ENCODE measurements at places on chromosomes 12 and 14.

- no peak for DNase-seq
Measured at GRCh38 chr14:105497671-105498429, 6.8 kb downstream of the TEDC1 start.

- DNase-seq: no peak
Measured at GRCh38 chr12:127121494-127122084, 1145.4 kb upstream of the TMEM132C start.

DNA sequence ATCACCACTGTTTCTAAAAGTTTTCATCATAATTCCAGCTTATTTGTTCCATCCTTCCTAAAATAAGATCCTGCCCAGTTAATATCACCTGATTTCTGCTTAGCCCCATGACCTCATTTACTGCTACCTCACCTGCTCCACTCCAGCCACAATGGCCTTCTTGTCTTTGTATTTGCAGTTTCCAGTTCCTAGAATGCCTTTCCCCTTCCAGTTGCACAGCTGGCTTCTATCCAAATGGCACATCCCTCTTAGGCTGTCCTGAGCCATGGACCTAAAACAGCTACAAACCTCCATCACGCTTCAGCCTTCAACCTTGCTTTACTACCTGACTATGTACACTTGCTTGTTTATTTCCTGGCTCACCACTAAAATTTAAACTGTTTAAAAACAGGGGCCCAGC, 6.5 kb upstream of the LGMN start:
- no peak for DNase-seq

DNA sequence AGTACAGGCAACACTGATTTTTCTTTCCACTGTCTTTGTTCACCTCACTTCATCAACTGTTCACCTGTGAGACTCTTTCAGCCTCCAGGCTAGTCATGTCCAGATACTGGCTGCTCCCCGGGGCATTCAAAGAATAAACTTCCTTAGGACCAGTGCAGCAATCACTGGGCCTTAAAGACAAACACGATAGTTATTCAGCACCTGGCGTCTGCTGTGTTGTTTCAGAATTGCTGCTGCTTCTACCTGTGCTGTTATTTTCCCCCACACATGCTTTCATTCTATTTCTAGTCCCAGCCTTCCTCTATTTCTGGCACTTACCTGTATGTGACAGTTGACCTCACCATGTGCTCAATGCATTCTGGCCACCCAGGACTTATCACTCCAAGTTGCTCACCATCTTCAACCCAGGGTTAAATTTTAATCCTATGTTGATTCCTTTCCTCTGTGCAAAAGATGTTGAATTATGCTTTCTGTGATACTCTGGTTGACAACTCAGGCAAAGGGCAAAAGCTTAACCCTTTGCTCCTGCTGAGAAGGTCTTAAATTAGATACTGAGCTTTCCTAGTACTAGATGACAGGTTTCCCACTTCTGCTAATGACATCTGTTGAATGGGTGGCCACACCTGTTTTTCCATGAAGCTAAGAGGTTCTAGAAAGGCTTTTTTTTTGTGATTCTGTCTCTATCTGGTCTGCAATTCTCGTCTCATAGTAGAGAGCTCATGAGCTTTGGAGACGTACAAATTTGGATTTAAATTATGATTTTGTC, 41.4 kb downstream of the PTPRQ start:
- no peak for DNase-seq

- no peak for DNase-seq
Measured at GRCh38 chr14:61596990-61597389, 98.3 kb upstream of the HIF1A start.

DNA sequence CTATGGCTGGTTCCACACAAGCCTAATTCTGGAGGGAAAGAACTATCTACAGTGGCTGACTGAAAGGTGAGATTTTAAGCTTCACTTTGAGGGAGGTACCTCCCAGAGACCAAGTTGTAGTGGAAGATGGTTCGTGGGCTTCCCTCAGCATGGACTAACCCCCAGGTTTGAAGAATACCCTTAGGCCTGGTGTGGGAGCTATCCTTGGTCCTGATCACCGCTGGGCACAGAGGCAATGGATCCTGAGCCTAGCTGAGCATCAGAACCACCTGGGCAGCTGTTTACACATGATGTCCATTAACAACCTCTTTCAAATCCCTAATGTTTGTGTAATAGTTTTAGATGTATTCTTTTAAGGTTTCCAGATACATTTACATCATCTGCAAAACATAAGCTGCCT, 10.3 kb downstream of the DAO start:
- no peak for DNase-seq

- DNase-seq: no peak
Measured at GRCh38 chr14:104339829-104340228, 201.4 kb downstream of the KIF26A start.

DNA sequence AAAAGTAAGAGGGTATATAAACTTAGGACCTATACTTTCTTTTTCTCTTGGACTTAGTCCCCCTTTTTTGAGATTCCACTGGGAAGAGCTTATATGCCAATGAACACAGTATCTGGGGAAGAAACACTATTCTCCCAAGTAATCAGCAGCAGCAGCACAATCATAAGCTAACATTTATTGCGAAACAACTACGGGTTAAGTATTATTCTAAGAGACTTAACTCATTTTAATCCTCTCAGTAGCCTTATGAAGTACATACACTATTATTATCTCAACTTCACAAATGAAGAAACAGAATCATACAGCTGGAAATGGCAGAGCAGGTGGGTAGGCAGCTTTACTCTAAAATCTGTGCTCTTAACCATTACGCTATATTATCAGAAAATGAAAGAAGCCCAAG, 27.9 kb downstream of the BAZ2A start:
- DNase-seq: no peak

- no peak for DNase-seq
Measured at GRCh38 chr14:36367985-36368774, 47.7 kb upstream of the MBIP start.

- no peak for DNase-seq
Measured at GRCh38 chr12:115871714-115872113, 405.8 kb downstream of the MED13L start.

DNA sequence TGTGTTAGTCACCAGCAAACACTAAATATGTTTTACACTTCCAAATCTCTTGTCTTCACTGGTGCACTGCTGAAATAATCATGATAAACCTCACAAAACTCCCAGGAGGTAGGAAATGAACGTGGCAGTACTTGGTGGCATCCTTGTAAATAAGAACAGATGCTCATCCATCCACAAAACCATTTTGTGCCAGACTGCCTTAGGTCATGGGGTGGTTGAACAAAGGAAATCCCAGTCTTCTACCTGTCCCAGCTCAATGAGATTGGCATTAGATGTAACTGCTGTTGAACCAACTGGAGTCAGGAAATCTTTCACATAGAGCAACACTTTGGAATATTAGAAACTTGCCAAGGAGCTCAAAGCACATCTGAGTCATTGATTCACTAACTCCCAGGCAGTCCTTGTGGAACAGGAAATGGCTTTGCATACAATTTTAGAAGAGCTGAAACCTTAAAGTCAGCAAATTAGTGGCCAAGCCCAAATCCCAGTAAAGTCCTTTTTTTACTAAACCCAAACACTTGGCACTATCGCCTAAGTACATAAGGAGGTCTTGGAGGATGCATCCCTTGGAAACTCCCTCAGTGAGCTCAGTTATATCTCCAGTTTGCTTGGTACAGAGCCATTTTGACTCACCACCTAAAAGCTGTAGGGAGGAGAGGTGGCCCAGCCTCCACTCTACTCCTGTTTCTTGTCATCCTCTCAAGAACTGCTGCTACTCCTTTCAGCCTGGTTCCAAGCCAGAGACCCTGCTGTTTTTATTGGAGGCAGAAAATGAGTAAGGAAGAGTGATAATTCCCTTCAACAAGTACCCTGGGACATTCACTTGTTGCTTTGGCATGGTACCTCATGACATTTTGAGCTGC, 208.0 kb downstream of the NOVA1 start:
- DNase-seq: no peak

GRCh38 chr14:97788846-97789526, 991.8 kb downstream of the VRK1 start:
- DNase-seq: no peak

DNA sequence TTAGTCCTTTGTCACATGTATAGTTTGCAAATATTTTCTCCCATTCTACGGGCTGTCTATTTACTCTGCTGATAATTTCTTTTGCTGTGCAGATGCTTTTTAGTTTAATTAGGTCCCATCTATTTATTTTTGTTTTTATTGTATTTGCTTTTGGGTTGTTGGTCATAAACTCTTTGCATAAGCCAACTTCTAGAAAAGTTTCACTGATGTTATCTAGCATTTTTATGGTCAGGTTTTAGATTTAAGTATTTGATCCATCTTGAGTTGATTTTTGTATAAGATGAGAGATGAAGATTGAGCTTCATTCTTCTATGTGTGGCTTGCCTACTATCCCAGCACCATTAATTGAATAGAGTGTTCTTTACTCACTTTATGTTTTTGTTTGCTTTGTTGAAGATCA, 1008.4 kb upstream of the ATXN7L3B start:
- DNase-seq: no peak

DNA sequence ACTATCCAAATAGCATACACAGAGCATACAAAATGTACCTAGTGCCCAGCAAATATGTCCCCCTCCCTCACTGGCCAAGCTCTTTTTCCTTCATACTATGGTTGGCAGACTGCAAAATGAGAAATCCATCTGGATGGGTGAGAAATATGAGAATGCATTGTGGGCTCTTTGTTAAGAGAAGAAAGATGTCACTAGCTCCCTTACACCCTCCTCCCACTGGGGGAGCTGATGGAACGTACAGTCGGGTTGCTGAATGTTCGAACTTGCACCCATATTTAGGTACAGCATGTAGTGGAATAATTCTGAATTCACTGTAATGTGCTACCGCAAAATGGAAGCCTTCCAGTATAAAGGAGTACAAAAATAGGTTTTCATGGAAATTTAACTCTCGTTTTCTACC, 377.4 kb downstream of the GRIN2B start:
- DNase-seq: no peak

DNA sequence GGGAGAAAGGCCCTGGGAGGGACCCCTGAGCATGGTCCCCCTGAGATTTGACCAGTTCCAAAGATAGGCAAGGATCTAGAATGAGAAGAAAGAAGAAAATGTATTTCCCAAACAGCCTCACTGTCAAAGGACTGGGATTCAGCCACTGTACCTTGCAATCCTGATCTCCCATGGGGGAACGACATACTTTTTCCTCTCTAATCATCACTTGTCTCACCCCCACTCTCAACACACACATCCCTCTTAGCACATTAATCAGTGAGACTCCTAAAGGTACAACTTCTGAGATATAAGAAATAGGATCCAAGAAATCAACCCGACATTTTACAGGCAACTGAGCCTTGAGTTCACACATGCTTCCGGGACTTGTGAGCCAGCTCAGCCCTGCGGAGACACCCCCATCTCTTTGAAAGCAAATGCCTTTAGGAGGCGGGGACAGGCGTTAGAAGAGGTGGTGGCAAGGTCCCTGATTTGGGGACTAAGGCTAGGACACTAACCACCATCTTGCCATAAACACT, 1.4 kb downstream of the MAP3K9 start:
- DNase-seq: no peak

Data from activated CD8-positive, alpha-beta memory T cell treated with anti-CD3 and anti-CD28 coated beads for 4 hours (primary cell).